Left renal cortex interstitium (tissue), 4 donors: ENCODE measurements at places on chromosomes 4 and X. TPM values are rescaled to one million over a fixed set of nuclear protein-coding genes. Genes with fewer than 3 reads are reported as not detected.

The POF1B gene
- polyA plus RNA-seq: 0.36 TPM

DNA sequence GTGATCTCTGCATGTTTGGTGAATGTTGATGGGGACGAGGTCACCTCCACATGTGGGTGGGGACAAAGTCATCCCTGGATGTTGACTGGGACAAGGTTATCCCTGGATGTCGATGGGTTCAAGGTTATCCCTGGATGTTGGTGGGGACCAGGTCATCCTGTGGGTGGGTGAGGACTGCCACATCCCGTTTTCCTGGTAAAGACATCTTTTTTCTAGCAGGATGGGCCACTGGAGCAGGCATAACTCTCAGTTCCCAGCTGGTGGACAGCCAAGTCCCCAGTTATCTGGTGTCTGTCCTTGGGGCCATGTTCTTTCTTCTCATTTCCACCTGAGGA lies 28.3 kb upstream of the PLCXD1 start:
- no peak for DNase-seq

DNA sequence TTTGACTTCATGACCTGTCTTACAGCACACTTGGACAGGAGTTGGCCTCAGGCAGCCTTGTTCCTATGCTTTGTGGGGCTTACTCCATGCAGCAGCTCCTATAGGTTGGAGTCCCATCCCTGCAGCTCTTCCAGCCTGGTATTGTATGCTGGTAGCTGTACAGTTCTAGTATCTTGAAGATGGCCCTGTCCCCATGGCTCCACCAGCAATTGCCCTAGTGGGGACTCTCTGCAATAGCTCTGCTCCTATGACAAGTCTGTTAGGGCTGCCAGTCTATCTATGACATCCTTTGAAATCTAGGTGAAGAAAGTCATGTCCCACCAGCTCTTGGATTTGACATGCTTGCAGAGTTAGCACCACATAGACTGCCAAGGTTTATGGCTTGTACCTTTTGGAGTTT lies 252.6 kb downstream of the ANTXR2 start:
- no peak for DNase-seq

GRCh38 chr4:185461565-185461964 lies 10.0 kb downstream of the CCDC110 start:
- DNase-seq: no peak

DNA sequence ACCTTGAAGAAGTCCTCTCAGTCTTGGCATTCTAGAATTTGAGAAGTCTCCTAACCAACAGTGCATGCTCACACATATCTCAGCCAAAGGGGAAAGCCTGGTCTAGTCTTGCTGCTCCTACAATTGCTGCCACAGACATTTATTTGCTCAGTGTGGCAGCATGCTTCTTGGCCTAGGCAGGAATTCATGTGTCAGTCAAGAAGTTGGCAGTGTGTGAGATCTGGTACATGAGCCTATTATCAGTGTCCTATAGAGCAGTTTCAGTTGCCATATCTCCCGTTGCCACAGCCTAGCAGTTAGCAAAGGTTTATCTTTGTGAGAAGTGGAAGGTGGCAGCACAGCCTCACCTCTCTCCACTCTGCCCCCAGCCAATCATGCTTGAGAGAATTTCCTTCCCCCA lies 176.9 kb upstream of the ARHGEF9 start:
- DNase-seq: no peak

GRCh38 chrX:108088511-108088910 lies 2.8 kb downstream of the PSMD10 start:
- no peak for DNase-seq
